Jurkat, Clone E6-1 (cell line): ENCODE measurements at places on chromosomes 13 and 19.

- no peak for DNase-seq
These were observed 338 bp downstream of the RGCC start for GRCh38 chr13:41457589-41458186.

- DNase-seq = no peak
These were observed 45.8 kb downstream of the ATP8A2 start for GRCh38 chr13:25417535-25417934.

DNA sequence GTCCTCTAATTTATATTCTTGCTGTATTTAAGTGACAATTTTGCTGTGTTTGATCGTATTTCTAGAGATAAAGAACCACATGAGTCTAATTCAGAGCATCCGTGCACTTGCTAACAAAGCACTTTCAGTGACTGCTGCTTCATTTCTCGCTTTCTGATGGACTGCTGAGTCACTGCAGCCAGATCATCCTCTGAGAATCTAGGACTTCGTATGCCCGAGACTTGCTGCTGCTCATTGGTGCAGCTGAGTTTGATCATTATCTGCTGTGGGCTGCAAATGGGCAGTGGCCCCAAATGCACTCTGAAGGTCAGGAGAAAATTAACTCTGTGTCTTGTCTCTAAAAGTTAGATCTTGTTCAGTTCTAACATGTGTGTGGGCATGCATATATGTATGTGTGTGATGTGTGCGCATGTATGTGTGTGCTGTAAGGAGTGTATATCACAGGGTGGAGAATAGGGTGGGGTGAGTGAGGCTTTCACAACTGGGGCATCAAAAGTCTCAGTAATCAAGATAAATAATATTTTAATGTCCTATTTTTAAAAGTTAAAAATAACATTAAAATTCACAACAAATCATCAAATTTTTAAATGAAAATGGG is 342.6 kb downstream of the MTUS2 start:
- no peak for DNase-seq

DNA sequence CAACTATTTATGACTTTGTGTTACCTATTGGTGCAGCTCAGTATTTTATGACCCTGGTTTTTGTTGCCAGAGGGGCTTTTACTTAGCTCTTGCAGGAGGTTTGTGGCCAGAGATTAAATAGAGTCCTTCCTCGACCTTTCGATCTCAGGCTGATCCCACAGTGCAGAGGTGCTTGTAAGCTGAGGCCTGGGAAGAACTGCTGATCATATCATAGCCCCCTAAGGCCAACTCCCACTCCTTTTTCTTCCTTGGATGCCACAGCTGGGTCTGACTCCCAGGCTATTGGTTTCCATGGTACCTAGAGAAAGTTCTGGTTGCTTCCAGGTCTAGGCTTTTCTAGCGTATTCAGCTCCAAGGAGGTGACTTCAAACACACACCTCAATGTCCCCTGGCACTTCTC is 324.9 kb downstream of the FOXO1 start:
- DNase-seq = no peak

- no peak for DNase-seq
These were observed 75.1 kb downstream of the SLC15A1 start for GRCh38 chr13:98677398-98677797.

GRCh38 chr13:105491345-105491744 is 1044.1 kb downstream of the EFNB2 start:
- no peak for DNase-seq

GRCh38 chr19:55703790-55704215 is 28.8 kb downstream of the EPN1 start:
- DNase-seq = peak; percentile 30

- DNase-seq = no peak
These were observed 32.9 kb downstream of the FLT3 start for GRCh38 chr13:28067491-28067890.

- DNase-seq = no peak
These were observed 21.0 kb downstream of the CLEC4M start for GRCh38 chr19:7783991-7784423.

DNA sequence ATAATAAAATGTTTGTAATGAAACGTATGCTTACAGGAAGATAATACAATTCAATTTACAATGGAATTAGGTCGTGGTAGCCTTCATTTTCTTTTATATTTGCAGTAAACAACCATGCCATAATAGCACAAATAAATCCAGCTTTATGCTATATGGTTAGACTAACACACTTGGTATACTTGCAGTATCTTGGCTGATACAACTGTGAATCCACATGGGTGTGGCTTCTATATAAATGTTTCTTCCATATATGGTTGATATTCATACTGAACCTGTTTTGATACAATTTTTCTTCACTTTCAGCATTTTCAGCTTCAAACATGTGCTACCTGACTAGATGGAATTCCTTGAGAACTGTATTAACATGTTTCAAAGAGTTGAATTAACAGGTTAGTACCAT is 20.4 kb upstream of the SPRY2 start:
- DNase-seq = no peak

DNA sequence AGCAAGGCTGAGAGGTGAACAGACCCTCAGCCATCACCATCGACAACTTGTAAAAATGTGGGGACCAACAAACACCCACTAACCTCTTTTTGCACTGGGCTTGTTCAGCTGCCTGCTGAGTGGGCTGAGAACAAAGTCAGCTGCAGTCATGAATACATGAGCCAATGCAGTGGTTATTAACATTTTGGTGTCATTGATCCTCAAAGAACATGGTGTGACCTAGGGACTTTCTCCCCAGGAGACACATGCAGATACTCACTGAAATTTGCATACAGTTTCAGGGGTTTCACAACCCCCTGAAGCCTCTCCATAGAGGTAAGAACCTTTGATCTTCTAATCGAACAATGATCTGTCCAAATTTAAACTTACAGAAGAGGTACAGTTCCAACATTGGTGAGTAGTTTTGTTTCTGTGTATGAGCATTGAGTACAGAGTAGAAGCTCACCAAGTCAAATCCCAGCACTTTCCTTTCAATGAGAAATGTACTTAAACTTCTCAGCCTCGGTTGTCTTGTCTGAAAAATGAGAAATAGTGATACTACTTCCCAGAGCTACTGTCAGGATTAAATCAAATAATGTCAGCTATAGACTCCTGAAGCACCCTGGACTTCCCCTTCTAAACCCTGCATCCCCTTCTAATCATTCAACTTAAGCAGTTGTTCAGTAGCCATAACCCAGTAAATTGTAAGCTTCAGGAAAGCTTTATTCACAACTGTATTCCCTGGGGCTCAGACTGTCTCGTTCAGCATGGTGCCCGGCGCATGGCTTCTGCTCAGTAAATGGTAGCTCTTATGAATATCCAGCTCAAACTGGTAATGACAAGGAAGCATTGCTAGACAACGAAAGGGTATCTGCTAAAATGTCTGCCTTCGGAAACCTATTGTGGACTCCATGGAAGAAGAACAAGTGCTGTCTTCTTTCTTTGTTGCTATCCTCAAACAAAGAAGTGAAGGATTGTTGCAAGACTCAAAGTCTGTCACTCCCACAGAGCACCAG is 148.7 kb downstream of the FOXO1 start:
- DNase-seq = no peak

GRCh38 chr13:99353836-99354235 is 46.6 kb upstream of the GPR183 start:
- no peak for DNase-seq

- DNase-seq = no peak
These were observed 3.2 kb downstream of the NFIC start for GRCh38 chr19:3369337-3370213.

- DNase-seq = no peak
These were observed 25.9 kb downstream of the EFNA2 start for GRCh38 chr19:1311543-1312091.

DNA sequence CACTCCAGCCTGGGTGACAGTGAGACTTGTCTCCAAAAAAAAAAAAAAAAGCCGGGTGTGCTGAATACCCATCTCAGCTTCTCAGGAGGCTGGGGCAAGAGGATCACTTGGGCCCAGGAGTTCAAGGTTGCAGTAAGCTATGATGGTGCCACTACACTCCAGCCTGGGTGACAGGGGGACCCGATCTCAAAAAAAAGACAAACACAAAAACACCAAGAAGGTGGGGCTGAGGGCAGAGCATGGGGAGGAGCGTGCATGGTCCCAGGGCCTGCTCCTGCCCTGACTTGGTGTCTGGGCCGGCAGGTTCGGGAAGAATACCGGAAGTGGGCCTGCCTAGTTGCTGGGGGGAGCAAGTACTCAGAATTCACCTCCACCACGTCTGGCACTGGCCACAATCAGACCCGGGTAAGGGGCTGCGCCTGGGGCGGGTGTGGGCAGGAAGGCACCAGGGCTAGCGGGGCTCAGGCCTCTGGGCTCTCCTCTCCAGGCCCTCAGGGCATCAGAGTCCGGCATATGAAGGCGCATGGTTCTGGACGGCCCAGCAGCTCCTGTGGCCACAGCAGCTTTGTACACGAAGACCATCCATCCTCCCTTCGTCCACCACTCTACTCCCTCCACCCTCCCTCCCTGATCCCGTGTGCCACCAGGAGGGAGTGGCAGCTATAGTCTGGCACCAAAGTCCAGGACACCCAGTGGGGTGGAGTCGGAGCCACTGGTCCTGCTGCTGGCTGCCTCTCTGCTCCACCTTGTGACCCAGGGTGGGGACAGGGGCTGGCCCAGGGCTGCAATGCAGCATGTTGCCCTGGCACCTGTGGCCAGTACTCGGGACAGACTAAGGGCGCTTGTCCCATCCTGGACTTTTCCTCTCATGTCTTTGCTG is 11.3 kb downstream of the DDX39A start:
- DNase-seq = no peak

DNA sequence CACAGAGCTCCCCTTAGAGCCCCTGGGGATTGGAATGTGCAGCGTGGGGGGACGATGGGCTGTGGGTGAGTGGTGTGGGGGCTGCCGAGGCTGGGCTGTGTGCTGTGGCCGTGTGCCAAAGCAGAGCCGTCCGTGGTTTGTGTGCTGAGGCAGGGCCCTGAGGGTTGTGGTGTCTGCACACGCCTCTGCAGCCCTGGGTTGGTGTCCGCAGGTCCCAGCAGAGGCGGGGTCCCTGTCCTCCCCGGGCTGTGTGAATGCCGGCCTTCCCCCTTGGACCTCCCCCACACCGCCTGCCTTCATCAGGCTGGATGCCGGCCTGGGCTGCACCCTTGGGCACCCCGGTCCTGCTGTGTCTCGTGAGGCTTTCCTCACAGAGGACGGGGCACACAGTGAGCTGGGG is 26.1 kb downstream of the DOT1L start:
- no peak for DNase-seq

DNA sequence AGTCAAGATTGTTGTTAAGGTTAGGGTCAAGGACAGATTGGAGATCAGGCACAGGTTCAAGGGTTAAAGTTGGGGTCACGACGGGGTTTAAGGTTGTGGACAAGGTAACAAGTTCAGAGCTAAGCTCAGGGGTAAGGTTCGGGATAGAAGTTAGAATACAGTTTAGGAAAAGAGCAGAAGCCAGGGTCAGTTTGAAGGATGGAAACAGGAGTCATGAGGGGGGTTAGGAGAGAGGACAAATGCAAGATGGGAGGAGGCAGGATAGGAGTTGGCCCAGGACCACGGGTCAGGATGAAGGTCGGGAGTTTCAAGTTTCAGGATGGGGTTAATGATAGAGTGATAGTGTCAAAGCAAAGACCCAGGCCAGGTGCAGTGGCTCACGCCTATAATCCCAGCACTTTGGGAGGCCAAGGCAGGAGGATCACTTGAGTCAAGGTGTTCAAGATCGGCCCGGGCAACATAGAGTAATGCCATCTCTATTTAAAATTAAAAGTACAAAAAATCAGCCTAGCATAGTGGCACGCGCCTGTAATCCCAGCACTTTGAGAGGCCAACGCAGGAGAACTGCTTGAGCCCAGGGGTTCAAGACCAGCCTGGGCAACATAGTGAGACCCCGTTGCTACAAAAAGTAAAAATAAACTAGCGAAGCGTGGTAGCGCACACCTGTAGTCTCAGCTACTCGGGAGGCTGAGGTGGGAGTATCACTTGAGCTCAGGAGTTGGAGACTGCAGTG is 7.7 kb downstream of the NPHS1 start:
- no peak for DNase-seq

DNA sequence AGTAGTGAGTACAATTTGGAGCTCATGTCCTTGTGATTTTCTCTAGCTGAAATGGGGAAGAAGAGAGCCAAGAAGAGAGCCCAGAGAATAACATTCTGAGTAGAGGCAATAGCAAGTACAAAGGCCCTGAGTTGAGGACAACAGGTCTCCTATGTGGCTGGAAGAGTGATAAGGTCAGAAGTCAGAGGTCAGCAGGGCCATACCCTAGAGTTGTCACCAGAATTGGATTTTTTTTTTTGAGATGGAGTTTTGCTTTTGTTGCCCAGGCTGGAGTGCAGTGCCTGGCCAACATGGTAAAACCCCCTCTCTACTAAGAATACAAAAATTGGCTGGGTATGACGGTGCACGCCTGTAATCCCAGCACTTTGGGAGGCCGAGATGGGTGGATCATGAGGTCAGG is 8.0 kb upstream of the TRIM28 start:
- no peak for DNase-seq

DNA sequence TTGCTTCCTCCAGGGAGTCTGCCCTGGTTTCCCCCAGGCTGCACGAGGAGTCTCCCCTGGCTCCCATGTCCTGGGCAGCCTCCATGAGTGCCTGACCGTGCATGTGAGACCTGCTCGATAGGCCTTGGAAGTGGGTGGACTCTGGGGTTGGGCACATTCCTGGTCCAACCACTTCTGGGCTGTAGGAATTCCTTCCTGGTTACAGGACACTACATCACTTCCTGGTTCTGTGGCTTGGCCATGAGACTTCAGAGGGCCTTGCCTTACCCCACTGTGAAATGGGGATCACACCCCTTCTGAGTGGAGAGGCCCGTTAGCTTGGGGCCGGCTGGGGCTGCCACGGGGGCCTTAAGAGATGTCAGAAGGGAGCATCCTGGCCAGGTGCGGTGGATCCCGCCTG is 4.0 kb upstream of the ZNF628 start:
- DNase-seq = no peak

GRCh38 chr13:28282451-28282850 is 144.1 kb downstream of the PAN3 start:
- no peak for DNase-seq

- no peak for DNase-seq
These were observed 2.4 kb downstream of the LIN7B start for GRCh38 chr19:49116544-49116943.

- DNase-seq = no peak
These were observed 62.2 kb downstream of the CYSLTR2 start for GRCh38 chr13:48715977-48716376.
